ENCODE measurements at places on chromosomes 1 and 21. TPM values are rescaled to one million over a fixed set of nuclear protein-coding genes. Genes with fewer than 3 reads are reported as not detected.

The ERVH48-1 gene
- total RNA-seq, result not detected

The PIK3R3 gene
- total RNA-seq, result 10.7 TPM

The SLC25A24 gene
- total RNA-seq, result 45.0 TPM

The CELA3B gene
- total RNA-seq, result 0.26 TPM

The ACOT11 gene
- total RNA-seq, result 3.2 TPM

- no peak for DNase-seq
Measured at GRCh38 chr1:64472805-64473204, 2.9 kb downstream of the CACHD1 start.

DNA sequence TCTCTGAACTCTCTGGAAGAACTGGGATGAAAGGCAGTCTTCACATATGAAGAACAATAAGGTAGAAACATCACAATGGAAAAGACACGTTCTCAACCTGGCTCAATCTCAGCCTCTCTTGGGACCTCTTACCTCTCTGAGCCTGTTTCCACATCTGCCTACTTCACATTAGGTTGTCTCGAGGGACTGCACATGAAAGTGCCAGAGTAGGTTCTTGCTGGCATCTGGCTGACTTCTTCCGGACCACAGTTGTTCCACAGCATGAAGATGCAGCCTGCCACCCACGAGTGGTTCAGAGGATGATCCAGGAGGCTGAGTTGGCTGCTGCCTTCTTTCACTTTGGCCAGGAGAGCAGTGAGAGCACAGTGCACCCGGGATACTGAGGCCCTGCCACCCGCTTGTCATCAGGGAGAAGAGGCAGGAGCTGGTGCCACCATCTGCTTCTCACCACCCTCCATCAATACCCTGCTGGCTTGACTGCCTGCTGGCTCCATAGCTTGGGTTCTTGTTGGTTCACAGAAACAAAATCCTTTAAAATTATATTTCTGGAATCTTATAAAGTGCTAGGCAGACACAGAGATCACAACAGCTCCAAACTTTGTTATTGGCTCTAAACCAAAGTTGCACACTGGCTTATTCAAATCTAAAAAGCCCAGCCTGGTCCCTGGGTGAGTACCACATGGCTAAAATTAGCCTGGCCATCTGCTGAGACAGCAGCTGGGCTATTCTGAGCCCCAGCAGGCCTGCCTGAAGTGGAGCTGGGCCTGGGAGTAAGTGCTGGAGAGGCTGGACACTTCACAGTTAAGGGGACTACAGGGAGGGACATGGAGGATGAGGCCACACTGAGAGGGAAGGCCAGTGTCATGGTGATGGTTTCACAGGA is 46.9 kb upstream of the LIN9 start:
- no peak for DNase-seq

DNA sequence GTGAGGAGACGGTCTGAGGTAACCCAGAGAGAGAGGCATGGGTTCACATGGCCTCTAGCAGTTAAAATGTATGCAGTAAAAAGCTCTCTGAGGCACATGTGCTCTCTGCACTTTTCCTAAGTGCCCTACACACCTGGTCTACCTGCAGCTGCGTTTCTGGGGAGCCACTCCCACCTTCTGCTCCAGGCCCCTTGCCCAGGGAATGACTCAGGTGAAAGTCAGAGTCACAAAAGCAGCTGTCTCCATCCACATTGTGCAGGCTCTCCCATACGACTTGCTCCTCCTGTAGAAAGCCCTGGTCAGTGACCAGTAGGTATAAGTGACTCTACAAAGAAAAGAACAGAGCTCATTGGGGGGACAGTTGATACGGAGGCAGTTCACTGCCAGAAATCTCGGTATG is 8.8 kb downstream of the MINDY1 start:
- no peak for DNase-seq

GRCh38 chr1:231139125-231139649 is 22.7 kb upstream of the TRIM67 start:
- DNase-seq, result peak; percentile 59

DNA sequence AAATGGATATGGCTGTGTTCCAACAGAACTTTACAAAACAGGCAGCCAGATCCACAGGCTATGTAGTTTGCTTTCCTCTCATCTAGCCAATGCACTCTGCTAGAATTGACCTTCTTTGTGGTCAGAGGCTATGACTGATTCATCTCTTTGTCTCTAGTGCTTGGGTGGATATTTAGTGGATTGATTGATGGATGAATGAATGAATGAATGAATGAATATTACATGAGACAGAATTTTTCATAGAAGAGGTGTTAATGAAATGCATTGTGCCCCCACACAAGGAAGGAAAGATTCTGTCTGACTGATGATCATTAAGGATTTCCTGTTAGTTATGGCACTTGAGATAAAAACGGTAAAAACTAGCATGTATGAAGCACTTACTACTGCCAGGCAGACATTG is 50.5 kb upstream of the ZYG11A start:
- peak; percentile 15 for DNase-seq

- DNase-seq, result no peak
Measured at GRCh38 chr1:232260861-232261260, 369.1 kb downstream of the SIPA1L2 start.

DNA sequence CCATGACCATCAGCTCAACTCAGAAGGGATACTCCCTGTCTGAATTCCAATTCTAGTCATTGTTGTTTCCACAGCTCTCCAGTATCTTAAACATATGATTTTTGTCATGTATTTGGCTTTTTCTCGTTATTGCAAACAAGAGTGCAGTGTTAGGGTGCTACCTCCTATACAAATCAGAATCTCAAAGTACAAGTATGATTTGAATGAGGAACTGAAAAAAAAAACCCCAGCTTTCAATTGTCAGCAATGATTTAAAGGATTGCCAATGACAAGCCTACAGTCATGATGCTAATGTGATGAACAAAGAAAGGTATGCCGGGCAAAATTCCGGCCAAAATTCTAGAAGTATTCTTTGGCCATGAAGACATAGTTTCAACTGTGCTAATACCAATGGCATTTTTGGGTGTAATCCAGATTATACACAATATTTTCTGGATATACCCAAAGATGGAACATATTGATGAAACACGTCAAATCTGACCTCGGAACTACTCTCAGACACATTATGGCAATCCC is 14.9 kb downstream of the TMEM35B start:
- DNase-seq, result no peak

- DNase-seq, result no peak
Measured at GRCh38 chr1:19113697-19114092, 96.4 kb downstream of the UBR4 start.

DNA sequence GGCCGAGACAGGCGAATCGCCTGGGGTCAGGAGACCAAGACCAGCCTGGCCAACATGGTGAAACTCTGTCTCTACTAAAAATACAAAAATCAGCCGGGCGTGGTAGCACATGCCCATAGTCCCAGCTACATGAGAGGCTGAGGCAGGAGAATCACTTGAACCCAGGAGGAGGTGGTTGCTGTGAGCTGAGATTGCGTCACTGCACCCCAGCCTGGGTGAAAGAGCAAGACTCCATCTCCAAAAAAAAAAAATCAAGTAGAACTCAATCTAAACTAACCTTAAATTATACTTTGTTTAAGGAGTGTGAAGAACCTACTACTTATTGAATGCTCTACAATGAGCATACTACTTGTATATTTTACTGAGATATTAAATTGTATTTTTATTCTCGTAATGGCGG is 30.5 kb upstream of the RNF186 start:
- DNase-seq, result no peak

DNA sequence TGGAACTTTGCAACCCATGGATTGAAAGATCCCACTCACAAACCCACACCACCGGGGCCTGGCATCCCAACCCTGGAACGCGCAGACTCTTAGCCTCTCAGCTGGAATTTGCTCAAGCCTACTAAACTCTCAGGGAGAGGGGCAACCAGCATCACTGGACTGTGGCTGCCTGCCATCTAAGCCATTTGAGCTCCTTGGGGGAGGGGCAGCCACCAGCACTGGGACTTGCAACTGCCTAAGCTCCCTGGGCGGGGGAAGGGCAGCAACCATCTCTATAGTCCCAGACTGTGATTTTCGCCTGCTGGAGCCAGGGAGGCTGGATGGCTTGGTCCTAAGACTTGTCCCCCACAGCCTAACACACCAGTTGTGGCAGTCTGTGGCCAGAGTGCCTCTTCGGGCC is 122.3 kb downstream of the SNX7 start:
- DNase-seq, result no peak

DNA sequence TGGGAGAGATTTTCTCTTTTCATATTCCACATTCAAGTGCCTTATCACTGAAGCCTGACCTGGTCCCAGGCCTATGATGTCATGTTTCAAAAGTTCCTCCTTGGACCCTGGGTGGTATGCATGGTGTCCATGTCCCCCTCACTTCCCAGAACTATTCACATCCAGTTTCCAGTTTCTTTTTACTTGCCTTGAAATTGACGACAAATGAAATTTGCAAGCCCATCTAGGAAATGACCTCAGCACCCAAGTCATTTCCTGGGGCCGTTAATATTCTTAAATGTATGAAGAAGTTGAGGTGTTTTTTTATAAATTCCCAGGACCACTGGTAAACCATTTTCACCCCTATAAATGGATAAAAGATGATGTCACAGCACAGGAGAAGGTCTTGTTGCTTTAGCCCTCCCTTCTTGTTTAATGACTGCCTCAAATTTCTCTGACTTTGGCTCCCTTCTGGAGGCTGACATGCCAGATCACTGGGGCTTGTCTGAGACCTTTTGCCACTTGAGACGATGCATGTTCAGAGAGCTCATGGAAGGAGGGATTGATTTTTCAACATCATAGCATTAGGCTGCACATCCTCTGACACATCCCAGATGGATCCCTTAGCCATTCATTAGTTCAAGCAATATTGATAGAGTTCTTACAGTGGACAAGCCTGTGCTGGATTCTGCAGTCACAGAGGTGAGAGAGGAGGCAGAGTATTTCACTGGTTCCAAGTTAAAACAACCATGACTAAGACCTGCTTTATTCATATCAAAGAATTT is 221.3 kb downstream of the PLPP3 start:
- DNase-seq, result no peak
